ENCODE measurements at places on chromosomes 5 and 9.

DNA sequence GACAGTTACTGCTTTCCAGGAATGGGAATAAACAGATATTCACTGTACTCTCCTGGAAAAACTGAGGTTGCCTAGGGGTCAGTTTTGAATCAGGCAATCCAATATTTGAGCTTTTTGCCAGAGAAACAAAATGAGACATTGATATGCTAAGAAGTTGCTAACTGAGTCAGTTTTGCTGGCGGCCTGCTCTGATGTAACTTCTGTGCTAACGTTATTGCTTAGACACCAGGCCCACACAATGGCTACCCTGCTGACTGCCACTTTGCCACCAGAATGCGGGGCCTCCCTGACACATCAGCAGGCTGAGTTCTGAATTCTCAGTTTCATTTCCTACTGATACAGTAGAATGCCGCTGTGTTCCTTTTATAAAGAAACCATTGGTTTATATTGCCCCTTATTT lies 18.2 kb upstream of the ZNF618 start:
- DNase-seq: no peak

- peak; percentile 1 for DNase-seq
Measured at GRCh38 chr5:30994176-30994575, 199.3 kb upstream of the CDH6 start.

DNA sequence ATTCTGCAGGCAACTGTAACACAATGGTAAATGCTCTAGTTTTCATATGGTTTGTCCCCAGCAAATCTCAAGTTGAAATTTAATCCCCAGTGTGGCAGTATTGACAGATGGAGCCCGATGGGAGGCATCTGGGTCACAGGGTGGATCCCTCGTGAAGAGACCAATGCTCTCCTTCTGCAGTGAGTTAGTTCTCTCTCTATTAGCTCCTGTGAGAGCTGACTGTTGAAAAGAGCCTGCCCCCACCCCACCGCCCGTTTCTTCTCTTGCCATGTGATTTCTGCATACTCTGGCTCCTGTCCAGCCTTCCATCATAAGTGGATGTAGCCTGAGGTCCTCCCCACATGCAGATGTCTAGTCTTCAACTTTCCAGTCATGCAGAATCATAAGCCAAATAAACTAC lies 27.0 kb downstream of the IARS1 start:
- no peak for DNase-seq

GRCh38 chr5:174919351-174919750 lies 195.0 kb downstream of the MSX2 start:
- no peak for DNase-seq

DNA sequence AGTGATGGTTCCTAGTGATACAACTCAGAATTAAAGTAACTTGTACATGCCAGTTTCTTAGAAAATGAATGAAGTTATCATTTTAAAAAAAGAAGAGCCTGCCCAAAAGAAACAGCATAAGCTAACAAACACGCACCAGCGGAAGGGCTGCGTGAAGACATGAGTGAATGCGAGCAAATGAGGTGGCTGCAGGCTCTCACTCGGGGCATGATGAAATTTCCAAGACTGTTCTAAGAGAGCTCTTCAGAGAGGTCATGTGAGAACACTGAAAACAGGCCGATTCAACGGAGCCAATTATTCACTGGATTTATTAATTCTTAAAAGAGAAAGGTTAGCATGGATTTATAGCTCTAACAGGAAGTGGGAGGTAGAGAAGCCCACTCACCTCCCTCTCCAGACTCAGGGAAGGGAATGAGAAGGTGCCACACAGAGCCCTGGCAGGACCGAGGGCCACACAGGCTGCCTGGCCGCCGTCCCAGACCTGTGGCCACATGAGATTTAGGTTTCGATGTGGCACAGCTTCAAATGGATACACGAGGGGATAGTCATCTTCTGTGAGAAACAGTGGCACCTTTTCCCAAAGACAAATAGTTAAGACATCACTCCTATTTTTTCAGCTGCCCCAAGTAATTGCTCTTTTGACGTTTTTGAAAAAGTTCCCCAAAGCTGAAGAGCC lies 55.5 kb downstream of the HABP4 start:
- no peak for DNase-seq

DNA sequence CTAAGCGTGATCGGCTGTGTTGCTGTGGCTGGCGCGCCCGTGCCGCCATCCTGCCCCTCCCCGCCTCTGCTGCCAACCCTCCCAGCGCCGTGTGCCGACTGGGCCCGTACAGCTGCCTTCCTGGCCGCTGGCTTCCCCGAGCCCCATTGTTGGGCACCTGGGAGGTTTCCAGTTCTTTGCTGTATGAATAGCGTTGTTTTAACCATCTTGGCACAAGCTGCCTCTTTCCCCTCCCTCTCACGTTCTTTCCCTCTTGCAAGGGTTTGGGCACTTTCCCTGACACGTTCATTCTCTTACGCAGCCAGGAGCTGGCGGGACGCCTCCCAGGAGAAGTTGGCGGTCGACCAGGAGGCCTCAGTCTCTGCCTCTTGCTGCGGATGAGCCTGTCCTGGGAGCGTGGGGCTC lies 43.1 kb upstream of the RXRA start:
- DNase-seq: no peak

DNA sequence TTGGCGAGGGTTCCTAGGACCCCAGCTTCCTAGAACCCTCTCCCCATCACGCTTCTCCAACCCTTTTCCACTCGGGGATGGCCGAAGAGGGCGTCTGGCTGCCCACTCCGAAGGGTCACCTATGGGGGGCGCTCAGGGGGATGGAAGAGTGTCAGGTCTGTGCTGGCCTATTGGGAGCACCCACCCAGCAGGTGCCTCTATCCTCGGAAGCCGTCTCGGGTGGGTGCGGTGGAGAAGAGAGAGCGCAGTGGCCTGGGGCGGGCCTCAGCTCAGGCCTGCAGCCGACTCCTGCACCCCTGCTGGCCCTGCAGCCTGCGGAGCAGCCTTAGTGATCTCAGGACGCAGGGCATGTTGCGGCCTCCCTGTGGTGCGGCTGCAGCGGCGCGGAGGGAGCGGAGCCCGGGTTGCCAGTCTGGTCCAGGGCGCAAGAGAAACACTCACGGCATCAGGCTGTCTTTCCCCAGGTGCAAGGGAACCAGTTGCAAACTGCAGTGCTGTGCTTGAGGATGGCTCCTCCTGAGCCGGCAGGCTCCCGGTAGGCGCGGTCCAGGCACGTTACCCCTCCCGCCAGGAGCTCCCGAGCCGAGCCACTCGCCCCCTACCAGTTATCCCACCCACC lies 1.5 kb upstream of the IRX2 start:
- DNase-seq: no peak

GRCh38 chr9:116144555-116144954 lies 9.0 kb upstream of the PAPPA start:
- no peak for DNase-seq

GRCh38 chr9:134585021-134585561 lies 56.5 kb upstream of the COL5A1 start:
- DNase-seq: no peak

GRCh38 chr5:68342693-68343092 lies 127.1 kb downstream of the PIK3R1 start:
- no peak for DNase-seq

DNA sequence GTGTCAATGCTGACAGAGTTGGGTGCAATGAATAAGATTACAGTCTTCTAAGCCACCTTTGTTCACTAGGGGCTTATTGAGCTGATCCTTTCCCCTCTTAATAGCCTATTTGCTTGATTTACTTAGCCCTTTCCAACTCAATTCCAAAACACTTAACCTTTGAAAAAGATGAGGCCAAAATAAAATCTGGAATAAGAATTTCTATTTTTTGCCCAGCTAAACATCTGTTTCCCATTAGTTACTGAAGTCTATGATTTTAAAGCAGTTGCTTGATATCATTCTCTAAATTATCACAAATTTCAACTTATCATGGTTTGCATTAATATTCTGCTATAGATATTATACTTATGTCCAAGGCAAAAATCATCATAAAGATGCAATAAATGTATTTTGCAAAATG lies 1272.0 kb upstream of the ACO1 start:
- no peak for DNase-seq

- DNase-seq: no peak
Measured at GRCh38 chr9:110008663-110009062, 199.3 kb downstream of the C9orf152 start.

GRCh38 chr5:123937230-123937629 lies 425.3 kb downstream of the CSNK1G3 start:
- peak; percentile 32 for DNase-seq

DNA sequence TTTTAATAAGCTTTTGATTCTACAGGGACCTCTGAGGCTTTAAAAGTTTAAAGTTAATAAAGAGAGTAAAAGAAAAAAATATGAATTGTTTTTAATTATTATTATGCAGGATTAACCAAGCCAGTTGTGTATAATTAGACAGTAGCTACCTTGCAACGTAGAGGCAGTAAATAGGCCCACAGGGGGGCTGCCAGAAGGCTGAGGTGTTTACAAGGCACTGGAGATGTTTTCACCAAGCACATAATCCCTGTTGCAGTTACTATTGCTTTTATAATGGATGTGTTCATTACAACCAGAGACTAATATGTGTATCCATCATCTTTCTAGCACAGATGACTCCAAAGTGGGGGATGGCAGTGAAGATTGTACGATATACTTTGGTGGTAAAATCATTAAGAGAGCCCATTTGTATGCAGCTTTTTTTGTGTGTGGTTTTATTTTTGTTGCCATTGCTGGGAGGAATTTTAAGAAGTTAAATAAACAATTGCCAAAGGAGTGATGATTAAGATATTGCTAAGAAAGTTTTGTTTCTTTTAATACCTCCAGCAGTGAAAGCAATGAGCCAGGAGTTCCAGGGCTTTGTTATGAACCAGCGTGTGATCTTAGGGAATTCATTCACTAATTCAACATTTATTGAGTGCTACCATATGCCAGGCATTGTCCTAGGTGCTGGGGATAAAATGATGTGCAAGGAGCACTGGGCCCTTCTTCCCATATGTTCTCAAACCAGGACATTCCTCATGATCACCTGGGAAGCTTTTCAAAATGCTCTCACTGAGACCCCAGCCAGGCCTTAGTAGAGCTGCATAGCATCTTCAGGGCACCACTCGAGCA lies 138.7 kb upstream of the EFNA5 start:
- peak; percentile 19 for DNase-seq

DNA sequence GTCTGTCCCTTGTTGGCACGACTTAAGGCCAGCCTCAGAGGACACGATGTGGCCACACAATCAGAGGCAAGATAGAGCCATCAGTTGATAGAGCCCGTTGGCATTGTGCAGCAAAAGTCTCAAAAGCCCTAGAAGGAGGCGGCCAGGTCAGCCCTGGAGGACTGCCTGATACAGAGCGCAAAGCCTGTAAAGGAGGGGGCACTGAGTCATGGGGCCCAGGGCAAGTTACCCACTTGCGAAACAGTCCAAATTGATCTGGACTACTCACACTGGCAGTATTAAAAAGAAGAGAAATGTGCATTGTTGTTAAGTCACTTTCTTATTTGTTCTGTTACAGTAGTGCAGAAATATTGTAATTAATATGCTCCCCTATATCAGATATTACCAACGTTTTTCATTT lies 51.5 kb downstream of the KLF9 start:
- no peak for DNase-seq

DNA sequence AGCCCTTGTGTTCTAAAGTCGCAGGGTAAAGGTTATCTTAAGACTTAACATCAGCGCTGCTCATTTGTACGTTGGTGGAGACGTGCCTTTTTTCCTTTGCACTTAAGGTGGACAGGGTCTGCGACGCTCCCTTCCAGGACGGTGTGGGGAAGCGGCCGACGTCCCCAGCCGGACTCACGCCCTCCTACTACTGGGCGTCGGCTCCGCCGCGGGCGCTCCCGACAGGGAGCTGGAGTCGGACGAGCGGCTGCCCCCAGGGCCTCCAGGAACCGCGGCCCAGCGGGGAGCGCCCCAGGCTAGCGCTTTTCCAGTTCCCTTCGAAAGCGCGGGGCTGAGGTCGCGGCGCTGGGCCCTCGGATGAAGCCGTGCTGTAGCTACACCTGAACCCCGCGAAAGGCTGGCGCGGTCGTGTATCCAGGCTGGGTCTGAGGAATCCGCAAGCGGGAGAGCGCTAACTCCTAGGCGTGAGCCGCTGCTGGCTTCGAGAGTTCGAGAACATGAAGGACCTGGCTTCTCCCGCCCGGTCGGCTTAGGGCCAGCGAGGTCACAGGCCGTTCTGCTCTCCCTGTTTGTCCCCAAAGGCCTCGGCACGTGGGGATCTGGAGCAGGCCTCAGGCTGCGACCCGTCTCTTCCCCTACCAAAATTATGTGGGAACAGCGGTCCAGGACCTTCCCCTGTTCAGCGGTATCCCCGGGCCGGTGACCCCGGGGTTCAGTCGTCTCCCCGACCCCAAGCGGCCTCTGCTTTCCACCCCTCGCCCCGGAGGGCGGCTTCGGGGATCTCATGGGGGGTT lies 3.8 kb upstream of the DMRT3 start:
- DNase-seq: no peak

DNA sequence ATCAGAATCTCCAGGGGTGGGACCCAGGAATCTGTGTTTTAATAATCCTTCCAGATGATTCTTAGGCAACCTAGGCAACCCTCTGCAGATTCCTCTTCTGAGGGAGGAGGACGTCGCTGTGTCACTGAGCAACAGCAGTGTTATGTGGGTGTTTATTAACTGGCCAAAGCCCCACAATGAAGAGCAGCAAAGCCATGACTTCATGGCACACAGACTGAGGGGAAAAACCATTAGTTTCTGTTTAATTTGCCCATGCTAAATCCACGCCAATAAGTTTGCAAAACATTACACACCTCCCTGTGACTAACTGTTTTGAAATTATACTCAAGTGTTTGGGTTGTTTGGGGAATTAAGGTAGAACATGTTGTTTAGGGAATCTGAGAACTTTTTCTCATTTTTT lies 83.7 kb upstream of the TMED7 start:
- DNase-seq: no peak

DNA sequence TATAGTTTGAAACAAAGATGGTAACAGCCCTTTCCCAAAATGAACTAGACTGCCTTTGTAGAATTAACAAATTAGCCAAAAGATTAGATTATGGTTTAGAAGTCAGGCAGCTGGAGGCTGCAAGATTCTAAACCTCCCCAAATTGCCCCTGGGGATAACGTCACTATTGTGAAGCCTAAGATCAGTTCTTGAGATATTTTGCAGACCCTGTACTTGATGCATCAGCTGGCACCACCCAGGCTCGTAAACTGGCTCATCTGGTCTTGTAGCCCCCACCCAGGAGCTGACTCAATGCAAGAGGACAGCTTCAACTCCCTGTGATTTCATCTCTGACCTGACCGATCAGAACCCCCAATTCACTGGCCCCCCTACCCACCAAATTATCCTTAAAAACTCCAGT lies 4.2 kb upstream of the SOWAHA start:
- no peak for DNase-seq

DNA sequence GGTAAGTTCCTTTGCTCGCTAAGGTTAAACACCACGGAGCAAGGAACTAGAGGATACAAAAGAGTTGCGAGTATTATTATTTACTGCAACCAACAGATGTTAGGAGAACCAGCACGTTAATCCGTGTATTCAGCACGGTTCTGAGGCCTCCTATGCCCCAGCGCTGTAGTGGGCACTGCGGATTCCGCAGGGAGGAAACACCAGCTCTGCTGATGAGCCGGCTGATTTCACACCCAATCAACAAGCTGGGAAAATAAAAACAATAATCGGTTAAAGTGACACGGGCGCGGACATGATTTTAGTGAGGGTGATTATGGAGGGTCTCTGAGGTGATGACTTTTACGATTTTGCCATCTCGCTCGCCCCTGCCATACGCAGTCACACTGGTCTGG lies 702 bp upstream of the PRELID2 start:
- DNase-seq: no peak

All from NCI-H146 (cell line).